AG09309 (cell line): ENCODE measurements at places on chromosomes 12 and 14.

GRCh38 chr12:52190860-52191729, 719 bp downstream of the KRT80 start:
- no peak for DNase-seq

- no peak for DNase-seq
These were observed 39.2 kb downstream of the DICER1 start for GRCh38 chr14:95117937-95118721.

DNA sequence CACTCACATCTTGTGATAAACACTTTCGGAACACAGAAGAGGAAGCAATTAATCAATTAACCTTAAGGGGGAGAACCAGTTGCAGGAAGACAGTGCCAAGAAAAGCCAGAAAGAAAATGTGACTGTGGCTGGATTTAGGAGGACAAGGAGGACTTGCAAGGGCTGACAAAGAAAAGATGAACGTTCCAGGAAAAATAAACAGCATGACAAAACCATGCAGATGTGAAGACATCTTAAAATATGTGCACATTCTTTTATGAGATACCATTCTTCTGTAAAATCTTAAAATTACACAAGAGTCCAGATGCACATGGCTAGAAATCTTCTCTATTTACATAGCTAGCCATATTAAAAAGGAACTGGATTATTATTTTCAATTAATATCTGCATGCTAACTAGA, 33.4 kb downstream of the KITLG start:
- DNase-seq = no peak

DNA sequence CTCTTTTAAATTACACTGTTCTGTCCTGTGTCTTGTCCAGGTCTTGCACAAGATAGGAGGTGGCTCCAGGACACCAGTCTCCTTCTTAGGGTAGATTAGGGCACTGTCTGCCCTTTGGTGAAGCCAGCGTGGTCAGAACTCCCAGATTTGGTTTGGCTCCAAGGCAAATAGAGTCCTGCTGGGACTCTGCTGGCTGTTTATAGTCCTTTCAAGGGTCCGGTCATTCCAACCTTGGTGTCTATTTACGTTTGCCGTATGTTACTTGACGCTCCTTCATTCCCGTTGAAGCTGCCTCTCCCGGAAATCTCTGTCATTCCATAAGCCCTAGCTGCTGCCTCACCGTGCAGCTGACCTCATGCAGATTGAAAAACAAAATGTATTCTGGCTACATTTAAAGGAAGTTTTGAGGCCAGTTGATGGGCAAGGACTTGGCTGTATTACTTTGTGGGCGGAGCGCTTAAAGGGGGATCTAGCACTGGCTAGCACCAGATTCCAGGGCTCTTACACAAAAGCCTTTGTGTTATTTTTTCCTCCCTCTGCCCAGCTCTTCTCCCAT, 180.6 kb downstream of the AKAP6 start:
- peak; percentile 97 for DNase-seq

- no peak for DNase-seq
These were observed 76.4 kb upstream of the FOXN3 start for GRCh38 chr14:89493406-89493805.

DNA sequence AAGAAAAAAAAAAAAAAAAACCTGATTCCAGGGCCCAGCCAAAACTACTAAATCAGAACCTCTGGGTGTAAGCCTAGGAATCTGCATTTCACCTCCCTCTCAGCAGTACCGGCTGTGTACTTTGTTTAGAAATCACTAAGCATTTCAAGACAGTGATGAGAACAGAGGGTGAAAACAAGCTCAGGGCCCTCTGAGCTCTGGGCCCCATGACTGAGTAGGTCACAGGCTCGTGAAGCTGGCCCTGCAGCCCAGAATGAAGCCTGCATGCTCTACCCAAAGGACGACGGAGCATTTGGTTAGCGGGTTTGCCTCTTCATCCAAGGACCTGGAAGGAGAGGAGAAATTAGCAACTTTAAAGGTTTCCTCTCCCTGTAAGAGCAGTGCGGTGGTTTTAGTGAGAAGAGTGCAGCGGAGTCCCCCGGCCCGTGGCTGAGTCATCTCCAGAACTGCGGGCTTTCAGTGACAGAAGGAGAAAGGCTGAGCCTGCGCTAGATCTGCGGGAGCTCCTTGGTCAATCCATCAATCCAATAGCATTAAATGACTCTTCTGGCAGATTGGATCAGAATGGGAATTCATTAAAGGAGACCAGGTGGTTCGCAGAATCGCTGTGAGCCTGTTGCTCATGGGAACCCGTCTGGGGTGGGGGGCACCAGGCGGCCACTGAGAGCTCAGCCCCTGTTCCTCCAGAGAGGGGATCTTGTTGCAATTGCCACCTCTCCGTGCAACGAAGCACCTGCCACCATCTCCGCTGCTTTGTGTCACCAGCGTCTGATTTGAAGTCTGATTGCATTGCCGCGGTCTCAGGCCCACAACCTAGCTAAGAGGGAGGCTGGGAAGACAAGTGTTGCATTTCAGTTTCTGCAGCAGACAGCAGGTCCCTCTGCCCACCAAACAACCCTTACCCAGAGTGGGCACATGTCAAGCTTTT, 7.3 kb downstream of the IL31 start:
- DNase-seq = no peak

DNA sequence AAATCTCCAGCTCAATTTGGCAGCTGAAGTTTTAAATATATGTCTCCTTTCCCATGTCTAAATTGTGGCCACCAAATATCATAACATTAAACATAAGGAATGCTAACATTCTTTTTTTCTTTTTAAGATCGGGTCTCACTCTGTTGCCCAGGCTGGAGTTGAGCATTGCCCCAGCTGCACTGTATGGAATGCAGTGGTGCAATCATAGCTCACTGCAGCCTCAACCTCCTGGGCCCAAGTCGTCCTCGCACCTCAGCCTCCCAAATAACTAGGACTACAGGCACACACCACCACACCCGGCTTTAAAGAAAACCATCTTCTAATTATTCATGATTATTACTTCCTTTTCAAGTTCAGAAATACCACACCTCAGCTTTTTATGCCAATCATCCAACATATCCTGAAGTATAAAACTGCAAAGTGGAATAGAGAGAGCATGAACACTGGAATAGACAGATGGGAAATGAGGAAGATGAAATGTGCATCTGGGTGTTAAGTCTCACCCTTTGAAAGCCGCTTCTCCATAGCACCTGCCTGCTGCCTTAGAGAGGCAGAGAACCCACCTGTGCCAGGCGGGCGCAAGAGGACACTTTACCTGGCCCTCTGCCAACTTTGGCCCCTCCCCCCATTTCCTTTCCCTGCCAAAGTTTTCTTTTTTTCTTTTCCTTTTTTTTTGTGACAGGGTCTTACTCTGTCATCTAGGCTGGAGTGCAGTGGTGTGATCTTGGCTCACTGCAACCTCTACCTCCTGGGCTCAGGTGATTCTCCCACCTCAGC, 2.8 kb upstream of the EML1 start:
- DNase-seq = no peak
